ENCODE measurements at places on chromosomes 3 and 15.
A peak's percentile ranks its signal among the peaks of the same experiment; 100 is the strongest.

GRCh38 chr15:59558851-59559250 lies 52.7 kb upstream of the GCNT3 start:
- no peak for DNase-seq

DNA sequence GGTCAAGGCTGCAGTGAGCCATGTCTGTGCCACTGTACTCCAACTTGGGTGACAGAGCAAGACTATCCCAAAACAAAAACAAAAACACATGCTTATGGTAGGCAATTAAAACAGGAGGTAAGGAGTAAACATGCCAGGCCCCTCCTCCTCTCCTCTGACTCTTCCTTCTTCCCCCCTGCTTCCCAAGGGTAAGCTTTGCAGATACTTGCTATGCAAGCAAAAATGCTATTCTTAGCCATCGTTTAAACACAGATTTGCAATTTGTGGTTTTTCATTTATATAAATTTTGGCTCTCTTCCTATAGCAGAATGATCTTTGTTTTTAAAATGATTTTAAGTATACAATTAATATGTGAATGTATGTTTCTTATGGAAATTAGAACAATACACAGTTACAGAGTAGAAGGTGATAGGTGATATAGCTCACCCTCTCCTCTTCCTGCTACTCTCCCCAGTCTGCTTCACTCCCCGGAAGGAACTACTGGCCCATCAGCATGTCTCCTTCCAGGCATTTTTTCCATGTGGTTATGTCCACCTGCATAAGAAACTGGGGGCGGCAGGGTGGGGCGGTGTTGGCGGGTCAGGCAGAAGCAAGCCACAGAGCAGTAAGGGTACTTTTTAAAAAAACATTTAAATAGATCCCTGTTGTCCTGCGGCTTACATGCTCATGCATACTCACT lies 42.1 kb downstream of the IGF1R start:
- peak; percentile 15 for DNase-seq

DNA sequence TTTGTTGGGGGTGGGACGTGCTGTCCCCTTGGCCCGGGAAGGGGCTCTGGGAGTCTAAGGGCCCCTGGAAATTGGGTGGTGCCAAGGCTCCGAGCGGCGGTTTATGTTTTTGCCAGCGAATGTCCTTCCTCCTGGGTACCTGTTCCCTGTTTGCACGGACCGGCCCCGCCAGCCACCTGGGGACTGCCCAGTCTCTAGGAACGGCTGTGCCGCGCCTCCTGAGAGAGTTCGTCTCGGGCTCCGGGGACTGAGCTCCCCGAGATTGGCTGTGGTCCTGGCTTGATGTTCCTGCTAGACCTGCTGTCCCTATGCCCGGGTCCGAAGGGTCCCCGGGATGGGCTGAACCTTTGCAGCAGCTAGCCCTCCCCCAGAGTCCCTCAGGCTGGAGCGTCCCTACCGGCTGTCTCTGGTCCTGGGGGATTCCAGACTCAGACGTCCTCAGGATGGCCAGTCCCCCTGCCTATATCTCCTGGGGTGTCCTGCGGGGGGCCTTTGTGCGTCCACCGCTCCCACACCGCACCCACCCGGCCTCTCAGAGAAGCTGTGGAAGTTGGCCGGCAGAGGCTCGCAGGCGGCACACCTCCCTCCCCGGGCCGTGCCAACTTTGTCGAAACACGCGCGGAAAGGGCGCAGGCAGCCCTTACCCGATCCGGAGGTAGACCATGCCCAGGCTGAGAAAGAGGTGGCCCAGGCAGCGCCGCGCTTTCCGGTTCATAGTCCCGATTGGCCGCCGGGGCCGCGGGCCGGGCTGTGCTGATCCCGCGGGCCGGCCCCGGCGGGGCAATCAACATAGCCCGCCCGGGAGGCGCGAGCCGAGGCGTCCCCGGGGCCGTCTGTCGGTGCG lies 547 bp downstream of the WNT7A start:
- no peak for DNase-seq

DNA sequence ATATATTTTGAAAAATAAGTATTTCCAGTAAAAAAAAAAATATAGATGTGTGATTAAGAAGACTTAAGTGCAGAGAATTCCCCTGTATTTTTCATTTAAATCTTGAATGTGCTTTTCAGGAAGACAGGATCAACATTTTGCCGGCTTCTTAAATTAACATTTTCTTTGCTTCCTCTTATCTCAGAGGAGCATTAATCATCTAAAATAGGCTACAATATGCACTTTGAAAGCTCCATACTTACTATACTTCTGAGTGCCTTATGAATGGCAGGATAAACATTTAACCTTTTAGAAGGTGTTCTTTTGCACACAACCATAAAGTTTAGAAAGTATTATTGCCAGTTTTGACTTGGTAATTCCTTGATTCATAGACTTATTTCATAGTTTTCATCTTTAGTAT lies 164.3 kb downstream of the ECT2 start:
- no peak for DNase-seq

GRCh38 chr15:101573951-101574350 lies 78.2 kb downstream of the TM2D3 start:
- DNase-seq: no peak

DNA sequence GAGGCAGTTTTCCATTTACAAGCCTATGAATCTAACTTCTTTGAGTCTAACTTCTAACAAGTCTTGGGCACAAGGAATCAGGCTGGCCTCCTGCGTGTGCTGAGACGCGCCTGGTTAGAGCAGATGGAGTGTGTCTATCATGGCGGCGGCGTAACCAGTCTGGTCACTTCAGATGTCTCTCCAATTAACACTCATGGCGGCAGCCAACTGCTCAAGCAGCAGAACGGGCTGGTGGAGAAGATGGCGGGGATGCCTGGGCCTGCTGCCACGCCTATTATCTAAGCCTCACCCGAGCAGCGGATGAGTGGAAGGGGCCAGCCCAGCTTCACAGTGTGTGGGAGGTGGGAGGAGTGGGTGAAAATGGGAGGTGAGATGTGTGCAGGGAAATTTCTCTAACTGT lies 246.4 kb upstream of the TPRG1 start:
- no peak for DNase-seq

- DNase-seq: no peak
Observed at GRCh38 chr15:28978661-28979060, 92.9 kb downstream of the APBA2 start.

- no peak for DNase-seq
Observed at GRCh38 chr3:14473411-14473891, 66.7 kb downstream of the GRIP2 start.

Data from fibroblast of skin of abdomen (primary cell).